Type B pancreatic cell (in vitro differentiated cells): ENCODE measurements at places on chromosomes 5 and 9. TPM values are rescaled to one million over a fixed set of nuclear protein-coding genes. Genes with fewer than 3 reads are reported as not detected.

The C9 gene
- not detected in 2 replicates for total RNA-seq

The FOXD4 gene
- 0.17 and 0.75 TPM in 2 replicates for total RNA-seq

The NEUROG1 gene
- 3.7 TPM in 1 of 2 replicates, not detected in the other for total RNA-seq

The WWC1 gene
- total RNA-seq: 80.1 and 183 TPM in 2 replicates

The FOXD4L6 gene
- 0.14 and 0.17 TPM in 2 replicates for total RNA-seq

The HRH2 gene
- total RNA-seq: 1.8 and 2.9 TPM in 2 replicates

The IRGM gene
- not detected in 2 replicates for total RNA-seq

The MXD3 gene
- total RNA-seq: 10.2 and 29.5 TPM in 2 replicates

The IFNA21 gene
- not detected in 2 replicates for total RNA-seq

The DNAI1 gene
- 0.69 and 4.4 TPM in 2 replicates for total RNA-seq

The OR1J2 gene
- total RNA-seq: not detected in 2 replicates
